ENCODE measurements at places on chromosomes 12 and 14. TPM values are rescaled to one million over a fixed set of nuclear protein-coding genes. Genes with fewer than 3 reads are reported as not detected.
A peak's percentile ranks its signal among the peaks of the same experiment; 100 is the strongest.

DNA sequence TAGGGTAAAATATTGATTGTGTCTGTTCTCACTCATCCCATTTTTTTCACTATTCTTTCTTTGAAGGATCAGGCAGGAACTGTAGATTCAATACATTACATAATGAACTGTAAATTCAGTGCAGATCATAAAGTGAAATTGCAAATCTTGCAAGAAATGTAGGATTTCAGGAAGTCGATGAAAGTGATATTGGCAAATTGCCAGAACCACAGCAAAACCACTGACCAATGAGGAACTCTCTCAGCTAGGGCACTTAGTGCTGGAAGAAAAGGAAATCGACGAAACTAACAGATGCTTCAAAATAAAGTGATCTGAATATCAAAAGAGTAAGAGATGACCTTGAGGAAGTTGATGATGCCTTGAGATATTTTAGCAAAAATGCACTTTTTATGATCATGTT is 157.6 kb downstream of the AACS start:
- DNase-seq = no peak

DNA sequence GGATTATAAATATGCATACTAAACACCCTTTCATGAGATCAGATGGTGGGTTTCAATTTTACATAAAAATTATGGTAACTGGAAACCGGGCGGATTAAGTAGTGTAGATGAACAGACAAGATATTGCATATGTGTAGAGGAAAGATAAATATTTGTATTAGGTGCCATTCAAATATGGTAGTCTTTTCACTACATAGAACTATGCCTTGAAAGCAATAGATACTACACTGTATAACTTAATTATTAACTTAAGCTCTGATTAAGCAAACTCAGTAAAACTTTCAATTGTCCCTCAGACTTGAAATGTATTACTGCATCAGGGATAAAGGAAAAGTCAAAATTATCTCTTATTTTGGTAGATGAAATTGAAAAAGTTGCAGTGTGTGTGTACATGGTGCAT is 1.9 kb downstream of the PTPN21 start:
- no peak for DNase-seq

DNA sequence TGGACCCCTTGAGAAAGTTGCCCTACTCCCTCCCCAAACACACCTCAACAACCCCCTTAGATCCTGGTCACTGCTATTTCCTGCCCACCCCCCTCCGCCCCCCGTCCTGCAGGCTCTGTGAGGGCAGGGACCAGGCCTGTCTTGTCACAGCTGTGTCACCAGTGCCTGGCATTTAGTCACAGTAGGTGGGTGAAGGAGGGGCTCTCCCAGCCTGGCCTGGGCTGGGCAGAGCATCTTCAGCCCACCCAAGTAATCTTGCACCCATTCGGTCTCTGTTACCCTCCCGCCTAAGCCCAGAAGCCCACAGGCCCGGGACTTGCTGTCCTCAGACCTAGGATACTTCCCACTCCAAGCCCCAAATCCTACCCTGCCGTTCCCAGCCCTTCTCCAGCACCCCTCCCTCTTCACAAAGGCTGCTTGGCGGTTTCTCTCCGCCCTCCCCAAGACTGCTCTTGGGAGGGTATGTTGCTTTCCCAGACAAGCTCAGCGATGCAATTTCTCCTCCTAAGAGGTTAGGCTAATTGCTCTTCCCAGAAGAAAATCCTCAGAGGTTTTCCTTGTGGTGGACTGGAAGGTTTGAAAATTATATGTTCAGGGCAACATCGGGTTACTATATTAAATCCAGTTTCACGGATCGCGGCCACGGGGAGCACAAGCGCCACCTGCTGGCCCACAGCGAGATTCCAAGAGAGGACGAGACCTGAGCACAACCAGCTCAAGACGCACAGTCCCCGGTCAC is 50.8 kb upstream of the ZFP36L1 start:
- no peak for DNase-seq

- DNase-seq = no peak
These were observed 42.0 kb downstream of the GPHB5 start for GRCh38 chr14:63276492-63277342.

DNA sequence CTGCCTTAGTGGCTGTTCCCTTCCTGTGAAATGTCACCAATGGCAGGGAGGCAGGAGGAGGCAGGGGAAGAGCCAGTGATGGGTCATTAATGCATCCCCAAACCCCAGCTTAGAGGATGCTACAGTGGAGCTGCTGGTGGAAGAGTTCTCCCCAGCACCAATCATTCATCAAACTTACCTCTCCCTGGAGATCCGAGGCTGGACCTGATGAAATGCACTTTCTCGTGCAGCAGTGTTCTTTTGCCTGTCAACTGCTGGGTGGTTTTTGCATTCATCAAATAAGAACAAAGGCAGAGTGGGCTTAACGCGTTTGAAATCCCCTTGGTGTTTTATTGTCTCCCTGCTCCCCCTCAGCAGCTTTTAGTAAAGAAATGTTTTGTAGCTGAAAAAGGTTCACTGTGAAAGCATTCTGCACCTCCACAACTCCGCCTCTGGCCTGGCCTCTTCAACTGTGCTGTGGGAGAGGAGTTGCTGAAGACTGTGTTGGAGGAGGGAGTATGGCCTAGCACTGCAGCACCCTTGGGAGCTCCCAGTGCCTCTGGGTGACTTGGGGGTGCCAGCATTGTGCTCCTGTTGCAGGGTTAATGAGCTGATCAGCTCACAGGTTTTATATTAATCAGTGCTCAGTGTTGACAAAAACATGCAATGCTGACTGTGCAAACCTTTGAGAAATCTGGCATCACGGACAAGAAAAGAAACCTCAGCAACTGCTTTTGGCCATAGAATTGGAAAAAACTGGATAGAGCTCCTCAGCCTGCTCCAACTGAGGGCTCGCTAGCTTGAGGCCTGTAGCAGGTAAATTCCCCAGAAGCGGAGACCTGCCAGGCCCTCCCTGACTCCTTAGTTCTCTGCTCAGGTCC is 14.4 kb downstream of the TSPAN9 start:
- peak; percentile 56 for DNase-seq

GRCh38 chr12:123832052-123832451 is 70.0 kb downstream of the DNAH10 start:
- no peak for DNase-seq

DNA sequence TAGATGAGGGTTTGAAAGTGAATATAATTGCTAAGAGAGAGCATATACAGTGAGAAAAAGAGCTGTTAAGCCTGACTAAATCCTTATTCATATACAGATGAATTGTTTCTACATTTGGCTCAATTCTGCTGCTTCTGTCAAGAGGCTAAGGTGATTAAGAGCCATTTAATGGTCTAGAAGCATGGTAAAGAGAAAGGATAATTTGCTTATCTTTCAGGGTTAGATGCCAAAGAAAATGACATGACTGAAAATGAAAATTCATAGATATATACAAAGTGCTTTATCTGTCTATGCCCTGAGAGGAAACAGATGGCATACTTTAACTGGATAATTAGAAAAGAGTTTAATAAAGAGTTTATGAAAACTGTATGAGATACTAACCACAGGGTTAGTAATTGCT is 834.9 kb downstream of the SLC6A15 start:
- DNase-seq = no peak

GRCh38 chr12:53201639-53202038 is 5.4 kb downstream of the ITGB7 start:
- no peak for DNase-seq

DNA sequence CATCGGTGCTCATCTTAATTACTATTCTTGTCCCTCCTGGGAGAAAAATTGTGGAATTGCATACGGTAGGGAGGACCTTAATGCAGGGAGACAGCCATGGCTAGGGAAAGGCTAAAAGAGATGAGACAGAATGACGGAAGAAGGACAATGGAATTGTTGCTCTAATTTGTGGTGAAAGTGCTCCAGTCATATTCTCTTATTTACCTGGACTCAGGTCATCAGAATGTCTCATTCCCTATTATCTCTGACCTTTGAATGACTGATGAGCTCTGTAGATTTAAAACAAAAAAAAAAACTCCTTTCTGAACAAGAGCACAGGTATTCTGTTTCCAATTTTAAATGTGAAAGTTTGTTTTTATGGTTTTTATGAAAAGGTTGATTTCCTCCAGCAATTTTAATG is 8.6 kb upstream of the EPS8 start:
- no peak for DNase-seq

DNA sequence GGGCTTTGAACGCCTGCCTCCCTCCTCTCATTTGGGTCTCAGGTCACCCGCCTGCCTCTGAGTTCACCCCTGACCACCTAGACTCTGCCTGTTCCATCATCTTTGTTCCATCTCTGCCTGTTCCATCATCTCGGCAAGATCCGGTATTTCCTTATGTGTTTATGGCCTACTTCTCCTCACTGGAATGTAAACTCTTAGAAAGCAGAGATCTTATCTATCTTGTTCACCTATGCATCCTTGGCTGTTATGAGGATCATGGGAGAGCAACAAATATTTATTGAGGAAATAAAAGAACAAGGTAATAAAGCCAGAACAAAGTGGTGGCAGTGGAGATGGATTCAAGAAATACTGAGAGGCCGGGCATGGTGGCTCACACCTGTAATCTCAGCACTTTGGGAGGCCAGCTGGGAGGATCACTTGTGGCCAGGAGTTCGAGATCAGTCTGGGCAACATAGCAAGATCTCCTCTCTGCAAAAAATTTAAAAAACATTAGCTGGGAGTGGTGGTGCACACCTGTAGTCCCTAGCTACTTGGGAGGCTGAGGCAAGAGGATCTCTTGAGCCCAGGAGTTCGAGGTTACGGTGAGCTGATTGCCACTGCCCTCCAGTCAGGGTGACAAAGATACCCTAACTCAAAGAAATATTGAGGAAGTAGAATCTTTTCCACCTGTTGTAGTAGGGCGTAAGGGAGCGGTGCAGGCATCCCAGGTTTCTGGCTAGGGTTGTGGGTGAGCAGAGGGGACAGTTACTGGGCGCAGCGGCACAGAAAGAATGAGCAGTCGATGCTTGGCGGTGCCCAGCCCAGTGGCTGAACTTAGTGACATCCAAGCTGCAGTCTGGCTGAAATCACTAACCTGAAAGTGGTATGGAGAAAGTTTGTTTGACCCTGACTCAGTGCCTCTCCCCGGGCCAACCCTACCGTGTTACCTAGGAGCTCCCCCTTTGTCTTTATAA is 1.7 kb upstream of the KLC1 start:
- no peak for DNase-seq

DNA sequence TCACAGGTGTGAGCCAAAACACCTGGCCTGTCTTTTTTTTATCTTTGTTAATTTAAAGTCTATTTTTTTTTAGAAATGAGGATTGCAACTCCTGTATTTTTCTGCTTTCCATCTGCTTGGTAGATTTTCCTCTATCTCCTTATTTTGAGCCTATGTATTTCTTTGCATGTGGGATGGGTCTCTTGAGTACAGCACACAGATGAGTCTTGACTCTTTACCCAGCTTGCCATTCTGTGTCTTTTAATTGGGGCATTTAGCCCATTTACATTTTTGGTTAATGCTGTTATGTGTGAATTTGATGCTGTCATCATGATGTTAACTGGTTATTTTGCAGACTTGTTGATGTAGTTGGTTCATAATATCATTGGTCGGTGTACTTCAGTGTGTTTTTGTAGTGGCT is 317.4 kb downstream of the IPO8 start:
- DNase-seq = no peak

Gene SLC2A13
- polyA plus RNA-seq = 3.5 TPM

Gene ADAM21
- polyA plus RNA-seq = 0.32 TPM
